ENCODE measurements at places on chromosomes 5 and 9.

DNA sequence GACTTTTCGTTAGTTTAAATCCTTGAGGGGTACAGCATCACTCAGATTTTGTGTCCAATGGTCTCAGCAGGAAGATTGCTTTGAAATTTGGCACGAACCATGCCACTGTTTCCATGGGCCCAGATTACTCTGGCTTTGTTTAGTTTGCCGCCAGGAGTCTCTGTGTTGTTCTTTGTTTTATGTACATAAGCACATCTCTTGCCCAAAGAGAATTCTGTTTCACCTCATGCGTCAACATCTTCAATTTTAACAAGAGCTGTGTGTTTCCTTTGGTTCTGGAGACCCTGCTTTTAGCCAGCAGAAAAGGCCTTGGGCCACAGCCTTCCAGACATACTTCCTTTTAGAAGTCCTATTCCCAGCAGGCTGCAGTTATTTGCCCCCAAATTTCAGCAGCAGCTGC, 62.4 kb downstream of the TNPO1 start:
- DNase-seq: no peak

DNA sequence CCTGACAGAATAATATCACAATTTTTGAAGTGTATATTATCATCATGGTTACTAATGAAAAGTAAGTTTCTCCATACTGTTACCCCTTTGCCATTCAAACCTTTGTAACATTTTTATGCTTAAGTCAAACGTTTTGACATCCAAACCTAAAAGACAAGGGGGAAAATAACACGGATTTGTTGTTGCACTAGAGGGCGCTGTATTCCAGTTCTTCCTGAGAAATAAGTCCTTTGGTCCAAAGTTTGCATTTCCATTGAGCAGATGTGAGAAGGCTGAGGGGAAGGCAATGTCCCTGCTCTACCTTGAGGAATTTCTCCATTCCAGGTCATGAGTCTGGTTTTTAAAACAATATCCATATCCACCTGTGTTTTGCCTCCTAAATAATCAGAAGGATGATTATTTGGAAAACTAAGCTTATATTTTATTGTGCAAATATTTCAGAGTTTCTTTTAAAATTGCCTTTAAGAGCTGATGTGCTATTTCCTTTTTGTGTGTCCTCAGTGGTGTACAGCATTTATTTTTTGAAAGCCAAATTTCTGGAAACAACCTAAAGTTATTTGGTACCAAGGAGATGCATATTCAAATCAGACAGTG, 9.7 kb downstream of the LECT2 start:
- peak; percentile 26 for DNase-seq

- DNase-seq: no peak
Observed at GRCh38 chr5:16856531-16856930, 79.6 kb downstream of the MYO10 start.

DNA sequence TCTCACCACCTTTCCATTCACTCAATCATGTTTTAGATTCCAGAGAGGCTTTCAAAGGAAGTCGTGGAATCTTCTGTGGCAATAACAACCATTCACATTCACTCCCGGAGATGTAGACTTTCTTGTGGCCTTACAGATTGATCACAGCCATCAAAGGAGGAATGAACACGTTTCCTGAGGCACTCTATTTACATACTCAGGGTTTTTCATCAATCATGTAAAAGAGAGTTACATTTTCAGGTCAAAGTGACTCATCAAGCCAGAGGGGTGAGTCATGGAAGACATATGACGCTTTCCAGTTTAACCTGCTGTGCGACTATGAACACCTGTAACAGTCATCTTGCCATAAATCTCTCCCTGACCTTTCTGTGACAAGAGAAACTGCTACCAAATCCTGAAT, 39.3 kb upstream of the RAD23B start:
- peak; percentile 29 for DNase-seq

- no peak for DNase-seq
Observed at GRCh38 chr9:78575081-78575480, 278.2 kb downstream of the PSAT1 start.

DNA sequence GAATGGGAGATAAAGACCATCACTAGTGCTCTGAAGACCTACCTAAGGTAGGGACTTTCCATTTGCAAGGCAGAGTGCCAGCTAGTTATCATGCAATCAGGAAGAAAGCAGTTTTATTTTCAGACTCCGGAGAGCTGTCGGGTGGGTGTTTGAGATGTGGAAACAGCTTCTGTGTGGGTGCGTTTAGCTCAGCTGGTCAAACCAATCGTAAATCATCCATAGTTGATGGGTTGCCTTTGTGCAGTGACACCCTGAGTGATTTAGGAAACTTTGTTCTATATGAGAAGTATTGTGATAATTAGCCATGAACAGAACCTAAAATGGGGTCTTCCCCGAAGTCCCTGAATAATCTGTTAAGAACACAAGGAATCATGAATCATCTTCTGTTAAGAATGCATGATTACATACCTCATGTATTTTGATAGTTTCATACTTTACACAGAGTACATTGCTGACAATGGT, 284.3 kb downstream of the ARHGAP26 start:
- no peak for DNase-seq

GRCh38 chr9:107612136-107612535, 122.6 kb upstream of the KLF4 start:
- no peak for DNase-seq

GRCh38 chr5:71699233-71699632, 19.8 kb upstream of the CARTPT start:
- no peak for DNase-seq

- DNase-seq: no peak
Observed at GRCh38 chr9:112048924-112049691, 126.0 kb downstream of the SUSD1 start.

GRCh38 chr5:86118542-86118941, 499.2 kb upstream of the COX7C start:
- no peak for DNase-seq

DNA sequence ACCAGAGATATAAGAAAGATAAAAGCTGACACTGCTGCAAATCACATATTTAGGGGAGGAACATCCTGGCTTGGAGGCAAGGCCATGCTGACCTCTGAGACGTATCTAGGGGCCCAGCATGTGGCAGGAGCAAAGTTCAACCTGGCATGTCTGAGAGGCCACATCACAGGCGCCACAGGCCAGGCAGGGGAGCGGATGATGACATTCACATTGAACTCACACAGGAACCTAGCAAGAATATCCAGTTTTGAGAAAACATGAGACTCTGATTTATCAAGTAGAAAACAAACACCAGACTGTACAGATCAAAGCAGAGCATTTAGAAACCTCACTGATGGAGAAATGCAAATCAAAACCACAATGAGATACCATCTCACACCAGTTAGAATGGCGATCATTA, 64.2 kb upstream of the STK32A start:
- no peak for DNase-seq

DNA sequence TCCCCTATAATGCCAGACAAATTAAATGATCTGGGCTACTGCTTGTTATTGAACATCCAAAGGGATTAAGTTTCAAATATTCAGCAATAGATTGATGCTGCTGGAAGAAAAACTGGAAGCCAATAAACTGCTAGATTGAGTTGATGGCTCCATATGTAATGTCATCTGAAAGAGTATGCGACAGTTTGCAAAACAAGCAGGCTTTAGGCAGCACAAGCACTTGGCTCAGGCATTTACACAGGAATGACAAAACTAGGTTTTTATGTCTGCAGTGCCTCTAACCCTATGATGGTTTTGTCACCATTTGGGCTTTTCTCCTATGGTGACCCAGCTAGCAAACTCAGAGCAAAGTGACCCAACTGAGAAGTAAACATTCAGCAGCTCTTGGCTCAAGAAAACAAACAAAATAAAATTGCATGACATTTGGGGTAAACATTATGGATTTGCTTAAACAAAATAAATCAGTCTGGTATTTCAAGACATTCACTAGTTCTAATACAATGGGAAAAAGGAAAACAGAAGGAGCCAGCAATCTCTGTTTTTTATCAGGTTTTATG, 978.5 kb downstream of the DTWD2 start:
- DNase-seq: no peak

- DNase-seq: peak; percentile 70
Observed at GRCh38 chr9:111896942-111897600, 457 bp downstream of the UGCG start.

Data from activated naive CD4-positive, alpha-beta T cell treated with anti-CD3 and anti-CD28 coated beads, Interleukin-2, amount 10 ng/mL, durations not matched to agents 7 days and 5 days (primary cell).